Muscle of arm (tissue), 14 donors: ENCODE measurements at places on chromosomes 11 and 22. TPM values are rescaled to one million over a fixed set of nuclear protein-coding genes. Genes with fewer than 3 reads are reported as not detected.

GRCh38 chr11:76823481-76824028, 37.2 kb upstream of the ACER3 start:
- no peak for DNase-seq

GRCh38 chr11:76269247-76269646, 62.9 kb upstream of the WNT11 start:
- DNase-seq = no peak

DNA sequence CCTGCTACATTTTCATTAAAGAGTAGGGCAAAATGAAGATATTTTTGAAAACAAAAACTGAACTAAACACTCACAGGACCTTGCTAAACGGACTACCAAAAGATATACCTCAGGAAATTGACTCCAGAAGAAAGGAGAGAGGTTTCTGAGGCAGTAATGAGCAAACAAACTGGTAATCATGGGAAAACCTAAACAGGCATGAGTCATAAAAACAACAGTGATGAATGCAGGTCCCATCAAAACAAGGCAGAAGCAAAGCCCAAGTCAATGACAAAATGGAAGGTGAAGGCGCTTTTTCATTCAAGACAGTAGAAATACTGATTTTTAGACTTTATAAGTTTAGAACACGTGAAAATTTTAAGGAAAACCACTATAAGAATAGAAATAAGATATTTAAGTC, 104.5 kb downstream of the EFCAB6 start:
- no peak for DNase-seq

- DNase-seq = peak; percentile 88
These were observed 104.6 kb downstream of the SIK3 start for GRCh38 chr11:116993599-116993998.

GRCh38 chr11:130666781-130667251, 218.4 kb downstream of the ADAMTS15 start:
- no peak for DNase-seq

- DNase-seq = no peak
These were observed 9.4 kb downstream of the SERPIND1 start for GRCh38 chr22:20783300-20783673.

Gene SLC1A2
- 1.7 TPM for polyA plus RNA-seq

Gene HOATZ
- polyA plus RNA-seq = 0.11 TPM

Gene F2
- polyA plus RNA-seq = 3.3 TPM

Gene MUC5AC
- not detected for polyA plus RNA-seq
